ENCODE measurements at places on chromosomes 7 and 10.

DNA sequence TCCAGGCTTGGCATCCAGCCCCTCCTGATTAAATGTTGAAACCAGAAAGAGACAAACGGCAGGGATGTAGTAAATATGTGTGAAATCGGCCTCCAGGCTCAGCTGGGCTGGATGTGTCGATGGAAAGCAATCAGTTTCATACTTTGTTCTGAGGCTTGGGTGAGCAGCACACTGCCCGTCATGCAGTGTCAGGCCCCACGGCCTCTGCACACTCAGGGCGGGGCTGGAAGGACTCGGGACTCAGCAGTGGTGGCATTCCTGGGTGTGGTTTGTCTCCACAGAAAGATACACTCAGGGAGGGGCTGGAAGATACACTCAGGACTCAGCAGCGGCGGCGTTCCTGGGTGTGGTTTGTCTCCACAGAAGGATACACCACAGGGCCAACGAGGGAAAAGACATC is 22.0 kb downstream of the ADGRA1 start:
- no peak for DNase-seq

GRCh38 chr10:93493162-93493561 is 3.2 kb upstream of the CEP55 start:
- no peak for DNase-seq

DNA sequence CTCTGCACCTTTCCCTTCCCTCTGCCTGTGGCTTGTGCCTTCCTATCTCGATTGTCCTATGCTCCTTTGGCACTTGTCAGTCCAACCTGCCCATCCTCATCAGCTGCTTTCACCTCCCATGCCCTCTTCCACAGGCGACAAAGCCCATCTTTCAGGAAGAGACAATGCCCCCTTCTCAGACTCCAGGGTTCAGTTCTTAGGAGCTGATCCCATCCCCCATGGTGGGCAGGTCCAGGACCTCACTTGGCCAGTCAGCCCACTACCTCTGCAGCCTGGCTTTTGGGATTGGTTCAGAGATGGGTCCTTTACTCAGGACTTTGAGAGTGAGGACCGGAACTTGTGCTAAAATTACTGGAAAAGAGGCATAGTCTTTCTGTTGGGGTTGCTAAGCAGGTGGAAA is 74.0 kb upstream of the NANOS1 start:
- no peak for DNase-seq

GRCh38 chr7:124575176-124575575 is 190.4 kb downstream of the GPR37 start:
- no peak for DNase-seq

DNA sequence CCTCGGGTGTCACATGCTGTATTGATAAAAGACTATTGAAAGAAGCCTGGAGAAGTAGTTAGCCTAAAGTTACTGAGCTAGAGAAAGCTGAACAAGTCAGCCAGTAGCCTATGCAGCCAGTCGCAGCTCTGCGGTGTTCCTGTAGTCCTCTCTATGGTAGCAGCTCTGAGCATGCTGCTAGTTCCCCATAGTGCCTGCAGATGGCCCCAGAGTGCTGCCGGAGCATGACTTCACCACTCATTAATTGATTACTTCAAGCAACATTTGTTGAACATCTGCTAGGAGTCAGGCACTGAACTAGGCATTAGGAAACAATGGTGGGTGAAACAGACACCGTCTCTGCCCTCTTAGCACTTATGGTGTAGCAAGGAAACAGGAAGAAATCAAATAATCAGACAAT is 422.7 kb downstream of the SORCS3 start:
- DNase-seq = no peak

- no peak for DNase-seq
These were observed 34.8 kb upstream of the FGFR2 start for GRCh38 chr10:121633056-121633455.

DNA sequence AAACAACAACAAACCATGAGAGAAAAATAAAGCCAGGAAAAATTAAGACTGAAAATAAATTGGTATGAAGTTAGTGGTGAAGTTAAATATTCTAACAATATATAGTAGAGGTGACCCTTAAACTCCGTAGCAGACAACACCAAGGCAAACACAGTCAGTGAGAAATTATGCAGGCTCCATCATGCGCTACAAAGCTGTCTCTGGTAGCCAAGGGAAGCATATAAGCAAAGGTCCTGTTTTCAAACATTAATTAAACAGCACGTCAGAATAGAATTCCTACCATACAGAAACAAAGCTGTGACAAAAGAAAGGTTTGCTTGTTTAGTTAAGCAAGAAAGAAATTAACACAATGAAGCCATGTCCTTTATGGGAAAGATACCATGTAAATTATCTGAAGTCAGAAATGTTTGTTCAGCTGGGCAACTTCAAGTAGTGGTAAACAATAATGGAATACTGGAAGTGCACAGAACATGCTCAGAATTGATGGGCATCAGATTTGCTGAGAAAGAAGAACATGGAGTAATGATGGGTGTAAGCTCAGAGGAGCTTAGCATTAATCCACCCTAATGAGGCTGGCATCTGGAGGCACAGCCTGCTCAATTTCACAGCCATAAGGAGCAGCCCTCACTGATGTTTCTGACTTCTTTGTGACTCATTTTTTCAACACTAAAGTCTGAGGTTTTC is 75.7 kb downstream of the IGF2BP3 start:
- DNase-seq = no peak

- DNase-seq = no peak
These were observed 50.8 kb upstream of the OCM2 start for GRCh38 chr7:98040626-98041360.

DNA sequence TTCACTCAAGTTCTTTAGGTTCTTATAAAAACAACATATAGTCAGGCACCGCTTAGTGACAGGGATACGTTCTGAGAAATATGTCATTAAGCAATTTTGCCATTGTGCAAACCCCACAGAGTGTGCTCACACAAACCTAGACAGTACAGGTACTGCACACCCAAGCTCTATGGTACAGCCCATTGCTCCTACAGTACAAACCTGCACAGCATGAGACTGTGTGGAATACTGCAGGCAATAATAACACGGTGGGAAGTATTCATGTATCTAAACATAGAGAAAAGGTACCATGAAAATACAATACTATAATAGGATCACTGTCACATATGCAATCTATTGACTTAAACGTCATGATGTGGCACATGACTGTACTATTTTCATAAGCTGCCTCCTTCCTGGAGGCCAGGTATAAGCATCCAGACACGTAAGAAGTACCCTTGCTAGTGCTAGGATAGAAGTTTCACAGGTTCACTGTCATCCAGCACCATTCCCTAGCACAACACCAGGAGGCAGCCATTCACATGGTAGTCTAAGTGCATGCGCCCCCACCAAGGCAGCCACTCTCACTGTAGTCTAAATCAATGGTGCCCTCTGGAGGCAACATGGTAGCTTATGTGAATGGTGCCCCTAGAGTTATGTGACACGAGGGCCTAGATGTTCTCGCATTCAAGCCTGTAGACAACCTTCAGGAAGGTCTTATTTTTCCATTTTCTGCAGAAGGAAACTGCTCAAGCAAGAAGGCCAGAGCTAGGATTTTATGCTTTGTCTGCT is 98.5 kb downstream of the ARHGAP22 start:
- DNase-seq = no peak

DNA sequence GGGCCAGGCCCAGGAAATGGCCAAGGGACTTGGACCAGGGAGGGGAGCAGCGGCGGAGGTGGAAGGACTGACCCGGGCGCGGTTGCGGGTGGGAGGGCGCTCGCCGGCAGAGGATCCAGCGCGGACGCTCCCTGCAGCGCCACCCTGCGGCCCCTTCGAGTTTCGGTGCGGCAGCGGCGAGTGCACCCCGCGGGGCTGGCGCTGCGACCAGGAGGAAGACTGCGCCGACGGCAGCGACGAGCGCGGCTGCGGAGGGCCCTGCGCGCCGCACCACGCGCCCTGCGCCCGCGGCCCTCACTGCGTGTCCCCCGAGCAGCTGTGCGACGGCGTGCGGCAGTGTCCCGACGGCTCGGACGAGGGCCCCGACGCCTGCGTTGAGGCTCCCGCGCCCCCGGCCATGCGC is 16.8 kb upstream of the ZNF467 start:
- peak; percentile 35 for DNase-seq

- no peak for DNase-seq
These were observed 41.3 kb upstream of the CAMK1D start for GRCh38 chr10:12308057-12308456.

DNA sequence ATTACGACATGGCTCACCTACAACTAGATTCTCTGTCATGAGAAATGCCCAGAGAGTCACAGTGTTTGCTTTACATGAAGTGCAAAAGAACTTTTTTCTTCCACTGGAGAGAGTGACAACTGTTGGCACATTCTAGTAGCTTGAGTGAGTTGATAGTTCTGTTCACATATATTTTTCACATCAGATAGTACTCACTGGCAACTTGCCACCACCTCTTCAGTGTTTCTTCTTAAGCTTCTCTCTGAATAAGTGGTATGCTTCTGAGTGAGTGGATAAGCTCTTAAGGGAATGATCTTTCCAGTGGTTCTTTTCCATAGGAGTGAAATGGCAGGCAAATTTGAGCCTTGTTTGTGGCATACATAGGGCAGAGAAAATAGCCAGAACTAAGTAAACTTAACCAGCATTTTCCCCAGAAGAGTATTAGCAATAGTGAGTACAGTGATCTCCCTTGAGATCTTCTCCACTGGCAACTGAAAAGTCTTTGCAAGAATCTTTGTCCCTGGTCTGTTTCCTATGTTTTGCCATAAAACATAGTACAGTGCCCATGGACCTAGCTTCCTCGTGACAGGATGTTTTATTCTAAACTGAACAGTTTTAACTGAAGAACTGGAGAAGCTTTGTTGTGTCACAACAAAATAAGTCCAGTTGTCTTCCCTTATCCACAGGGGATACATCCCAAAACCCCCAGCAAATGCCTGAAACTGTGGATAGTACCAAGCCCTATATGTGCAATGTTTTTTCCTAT is 125.4 kb upstream of the CDK13 start:
- no peak for DNase-seq

DNA sequence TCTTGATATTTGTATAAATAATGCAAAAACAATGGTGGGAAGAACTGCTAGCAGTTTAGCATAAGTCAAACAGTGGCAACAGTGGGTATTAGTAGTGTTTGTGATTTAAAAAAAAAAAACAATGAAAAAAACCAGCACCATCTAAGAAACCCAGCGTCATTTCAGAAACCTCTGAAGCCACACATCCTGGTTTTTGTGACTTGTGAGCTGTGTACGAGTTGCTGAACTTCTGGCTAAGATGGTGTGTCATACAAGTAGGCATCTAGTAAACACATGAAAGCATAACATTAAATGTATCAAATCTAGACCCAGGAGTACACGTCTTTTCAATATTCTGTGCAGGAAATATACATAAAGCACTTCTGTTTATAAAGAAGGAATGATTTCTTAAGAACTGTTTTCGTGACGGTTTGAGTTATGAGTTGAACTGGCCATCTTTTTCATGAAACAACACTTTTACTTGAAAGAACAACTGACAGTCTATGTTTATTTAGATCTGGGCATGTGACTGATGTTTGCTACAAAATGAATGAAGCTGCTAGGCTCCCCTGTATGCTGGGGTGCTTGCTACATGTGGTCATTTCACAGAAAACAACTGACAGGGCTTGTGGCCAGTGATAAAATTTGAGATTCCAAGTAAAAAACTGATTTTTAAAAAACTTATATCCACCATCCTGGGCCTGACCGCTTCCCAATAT is 143.5 kb downstream of the PIP4K2A start:
- DNase-seq = no peak

DNA sequence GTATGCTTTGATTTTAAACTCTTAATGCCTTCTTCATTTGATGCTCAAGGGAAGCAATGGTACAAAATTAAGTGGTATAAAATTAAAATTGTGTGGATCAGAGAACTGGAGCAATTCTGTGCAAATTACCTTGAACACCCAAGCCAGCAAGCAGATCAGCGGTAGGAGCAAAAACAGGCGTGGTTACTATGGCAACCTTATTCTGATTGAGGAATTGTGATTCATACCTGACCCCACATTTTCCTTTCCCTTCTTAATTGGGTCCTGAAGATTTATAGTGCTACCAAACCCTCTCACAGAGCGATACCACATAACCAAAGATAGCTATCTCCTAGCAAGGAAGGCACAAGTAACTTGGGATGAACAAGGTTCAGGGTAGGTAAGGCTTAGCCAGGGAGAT is 72.5 kb upstream of the FZD1 start:
- DNase-seq = no peak

GRCh38 chr10:48934672-48935501 is 4.8 kb downstream of the LRRC18 start:
- DNase-seq = no peak

All from mucosa of descending colon (tissue), 3 donors.